ENCODE measurements at places on chromosomes 11 and 22. TPM values are rescaled to one million over a fixed set of nuclear protein-coding genes. Genes with fewer than 3 reads are reported as not detected.

MIAT gene
- total RNA-seq: 7.0 TPM

MUC5B gene
- not detected for total RNA-seq

PRSS23 gene
- total RNA-seq: 29.4 TPM

PAMR1 gene
- 38.3 TPM for total RNA-seq

IL10RA gene
- total RNA-seq: 0.38 TPM

OR8D4 gene
- total RNA-seq: 0.11 TPM

PDE2A gene
- total RNA-seq: 1.4 TPM

HEPN1 gene
- total RNA-seq: not detected

FAR1 gene
- 64.0 TPM for total RNA-seq

CASP5 gene
- total RNA-seq: not detected

Data from mesothelial cell of epicardium (in vitro differentiated cells).